WTC11 (cell line): ENCODE measurements at places on chromosomes 12 and 14. TPM values are rescaled to one million over a fixed set of nuclear protein-coding genes. Genes with fewer than 3 reads are reported as not detected.

Gene OR4E2
- not detected in 3 replicates for total RNA-seq

Gene ZFYVE26
- 18.8 to 25.8 TPM (median 20.9 TPM) in 3 replicates for total RNA-seq

Gene GALNT16
- 3.0 to 4.5 TPM (median 3.8 TPM) in 3 replicates for total RNA-seq

Gene GPR137C
- total RNA-seq, result 2.7 to 4.1 TPM (median 4.0 TPM) in 3 replicates

Gene OR6C70
- total RNA-seq, result not detected in 3 replicates

Gene PTPN21
- 7.5 to 9.4 TPM (median 9.1 TPM) in 3 replicates for total RNA-seq

Gene RFX4
- total RNA-seq, result 0.14 to 0.26 TPM in 2 of 3 replicates, not detected in the other

Gene LRRK2
- total RNA-seq, result 0.23 to 0.46 TPM (median 0.46 TPM) in 3 replicates

Gene OR4Q3
- total RNA-seq, result not detected in 3 replicates

Gene GMFB
- total RNA-seq, result 56.4 to 63.7 TPM (median 58.0 TPM) in 3 replicates

- DNase-seq, result no peak
Measured at GRCh38 chr14:58108717-58109116, 43.3 kb downstream of the ARMH4 start.

DNA sequence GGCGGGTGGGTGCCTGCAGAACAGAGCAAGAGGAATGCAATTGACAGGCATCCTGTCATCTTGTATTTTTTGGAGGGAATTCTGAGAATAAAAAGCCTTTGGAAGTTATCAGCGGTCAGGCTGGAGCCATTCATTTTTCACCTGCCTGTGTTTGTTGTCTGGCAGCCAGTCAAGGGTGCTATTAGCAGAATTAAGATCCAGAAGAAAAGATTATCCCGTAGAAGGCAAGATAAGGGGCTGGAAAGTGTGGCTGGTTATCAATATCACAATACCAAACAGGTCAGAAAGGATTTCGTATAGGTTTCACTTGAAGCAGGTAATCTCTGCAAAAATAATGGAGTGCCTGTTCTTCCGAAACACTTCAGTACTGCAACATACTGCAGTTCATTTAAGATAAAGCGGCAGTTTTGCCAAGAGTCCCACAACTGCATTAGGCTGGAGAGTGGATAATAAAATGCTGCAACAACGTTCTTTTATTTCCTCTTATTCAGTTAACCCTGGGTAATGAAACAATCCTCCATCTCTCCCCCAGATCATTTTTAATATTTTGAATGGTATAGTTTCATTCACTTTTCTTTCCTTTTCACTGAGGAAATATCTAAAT, 171.2 kb upstream of the CDKN3 start:
- DNase-seq, result no peak

DNA sequence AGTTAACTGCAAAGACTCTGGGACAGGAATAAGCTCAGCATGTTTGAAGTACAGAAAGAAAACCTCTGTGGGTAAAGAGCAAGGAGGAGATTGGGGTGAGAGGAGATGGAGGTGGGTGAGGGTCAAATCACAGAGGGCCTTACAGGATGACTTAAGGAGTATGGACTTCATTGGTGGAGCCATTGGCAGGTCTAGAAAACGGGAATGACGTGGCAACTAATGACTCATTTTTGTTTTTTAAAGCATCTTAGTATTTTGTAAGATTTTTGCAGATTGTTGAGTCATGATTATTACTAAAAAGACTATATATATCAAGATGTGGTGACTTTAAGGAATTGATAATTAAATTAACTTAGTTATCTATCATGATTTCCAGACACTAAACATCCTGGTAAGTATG, 18.5 kb downstream of the UTP20 start:
- no peak for DNase-seq

DNA sequence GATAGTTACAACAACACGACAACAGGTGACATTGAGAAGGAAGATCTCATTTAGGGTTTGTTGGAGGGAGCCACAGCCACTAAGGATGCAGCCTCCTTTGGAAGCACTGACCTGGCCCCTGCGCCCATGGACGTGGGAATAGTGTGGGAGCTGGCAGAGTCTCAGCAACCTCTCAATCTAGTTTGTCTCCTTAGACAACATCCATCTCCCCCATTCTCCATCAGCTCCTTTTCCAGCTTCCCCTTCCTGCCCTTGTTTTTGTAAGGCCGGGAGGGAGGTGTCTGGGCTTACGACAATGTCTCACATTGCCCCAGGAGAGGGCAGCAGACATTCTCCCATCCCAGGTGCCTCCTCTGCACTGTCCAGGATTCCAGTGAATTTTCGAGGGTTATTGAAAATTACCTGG, 170.2 kb upstream of the PZP start:
- DNase-seq, result peak; percentile 41

DNA sequence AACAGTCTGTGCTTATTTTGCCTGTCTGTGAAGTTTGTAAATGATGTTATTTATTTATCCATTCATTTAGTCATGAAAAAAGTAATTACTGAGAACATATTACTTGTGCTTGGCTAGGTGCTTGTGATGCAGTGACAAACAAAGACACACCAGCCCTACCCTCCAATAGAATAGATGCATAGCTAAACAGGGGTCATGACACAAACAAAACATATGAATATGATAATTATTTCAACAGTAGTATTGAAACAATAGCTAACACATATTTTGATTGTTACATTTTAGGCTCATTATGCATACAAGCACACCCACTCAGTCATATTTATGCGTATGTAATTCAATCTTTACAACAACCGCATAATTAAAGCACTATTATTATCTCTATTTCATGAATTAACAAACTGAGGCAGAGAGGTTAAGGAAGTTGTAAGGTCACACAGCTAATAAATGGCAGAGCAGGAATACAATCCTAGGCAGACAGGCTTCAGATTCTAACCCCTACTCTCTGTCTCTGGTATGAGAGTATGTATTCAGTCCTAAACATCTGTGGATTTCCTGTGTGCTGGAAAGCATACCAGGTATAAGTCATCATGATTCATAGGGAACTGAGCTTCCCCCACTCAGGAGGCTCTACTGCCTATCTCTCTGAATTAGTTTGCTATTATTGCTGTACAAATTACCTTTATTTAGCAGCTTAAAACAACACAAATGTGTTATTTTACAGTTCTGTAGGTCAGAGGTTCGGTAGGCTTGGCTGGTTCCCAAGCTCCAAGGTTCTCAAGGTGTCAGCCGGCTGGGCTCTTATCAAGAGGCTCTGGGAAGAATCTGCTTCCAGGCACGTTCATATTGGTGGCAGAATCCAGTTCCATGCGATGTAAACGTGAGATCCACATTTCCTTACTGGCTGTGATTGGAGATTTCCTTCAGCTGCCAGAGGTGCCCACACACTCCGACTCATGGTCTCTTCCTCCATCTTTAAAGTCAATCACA, 509.4 kb downstream of the GALC start:
- no peak for DNase-seq

DNA sequence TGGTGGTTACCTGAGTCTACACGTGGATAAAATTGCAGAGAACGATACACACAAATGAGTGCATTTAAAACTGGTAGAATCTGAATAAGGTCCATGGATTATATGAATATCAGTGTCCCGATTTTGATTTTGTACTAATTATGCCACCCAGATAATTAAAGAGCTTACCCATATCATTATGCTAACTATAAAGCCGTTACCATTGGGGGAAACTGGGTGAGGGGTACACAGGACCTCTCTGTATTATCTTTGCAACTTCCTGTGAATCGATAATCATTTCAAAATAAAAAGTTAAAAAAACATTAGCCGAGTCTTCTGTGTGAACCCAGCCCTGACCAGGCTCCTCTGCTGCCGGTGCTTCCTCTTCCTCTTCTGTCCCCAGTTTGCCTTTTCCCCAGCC, 107.1 kb downstream of the SMOC1 start:
- DNase-seq, result no peak

DNA sequence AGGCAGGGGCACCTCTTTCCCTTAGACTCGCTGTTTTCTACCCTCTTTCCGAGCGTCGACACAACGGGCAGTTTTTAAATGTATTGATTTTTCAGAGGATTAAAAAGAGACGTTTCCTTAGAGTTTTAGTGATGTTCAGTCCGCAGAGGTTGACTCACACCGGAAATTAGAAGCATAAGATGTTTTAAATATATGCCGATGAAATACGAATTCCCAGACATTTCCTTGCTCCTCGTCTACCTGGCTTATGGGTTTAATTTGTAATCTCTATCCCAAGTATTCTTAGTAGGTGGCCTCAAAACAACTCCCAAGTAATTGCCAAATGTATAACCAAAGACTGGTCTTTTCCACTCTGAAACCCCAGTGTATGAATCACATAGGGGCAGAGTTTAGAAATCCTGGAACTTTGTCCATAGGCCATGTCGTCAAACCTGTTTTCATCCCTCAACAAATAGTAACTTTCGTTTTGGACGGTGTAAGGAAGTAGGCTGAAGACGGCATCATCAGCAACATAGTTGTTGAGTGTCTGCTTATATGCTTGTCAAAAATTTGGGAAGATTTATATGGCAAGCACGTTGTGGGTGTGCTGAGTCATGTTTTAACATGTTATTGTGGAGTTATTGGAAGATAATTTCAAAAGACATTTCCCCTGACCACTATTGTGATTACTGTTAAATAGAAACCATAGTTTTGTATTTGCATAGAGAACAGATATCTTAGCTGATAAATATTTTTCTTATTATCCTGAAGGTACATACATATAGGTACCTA, 824 bp downstream of the TBK1 start:
- DNase-seq, result no peak

GRCh38 chr14:41062826-41063225, 543.9 kb upstream of the LRFN5 start:
- no peak for DNase-seq

DNA sequence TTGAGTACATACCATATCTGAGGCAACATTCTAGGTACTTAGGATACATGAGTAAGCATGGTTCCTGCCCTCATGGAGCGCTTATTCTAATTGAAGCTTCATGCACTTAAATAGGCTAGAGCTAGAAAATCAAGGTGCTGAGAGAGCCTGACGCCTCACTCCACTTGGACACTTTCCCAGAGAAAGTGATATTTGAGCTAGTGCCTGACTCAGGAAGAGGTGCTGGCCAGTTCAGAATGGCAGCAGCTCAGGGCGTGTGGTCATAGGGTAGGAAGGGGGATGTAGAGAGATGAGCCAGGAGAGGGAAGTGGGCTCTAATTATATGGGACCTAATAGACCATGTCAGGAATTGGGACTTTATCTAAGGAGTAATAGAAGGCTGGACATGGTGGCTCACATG, 33.3 kb downstream of the TULP3 start:
- DNase-seq, result no peak

GRCh38 chr14:103099081-103099732, 4.7 kb downstream of the EXOC3L4 start:
- peak; percentile 16 for DNase-seq

DNA sequence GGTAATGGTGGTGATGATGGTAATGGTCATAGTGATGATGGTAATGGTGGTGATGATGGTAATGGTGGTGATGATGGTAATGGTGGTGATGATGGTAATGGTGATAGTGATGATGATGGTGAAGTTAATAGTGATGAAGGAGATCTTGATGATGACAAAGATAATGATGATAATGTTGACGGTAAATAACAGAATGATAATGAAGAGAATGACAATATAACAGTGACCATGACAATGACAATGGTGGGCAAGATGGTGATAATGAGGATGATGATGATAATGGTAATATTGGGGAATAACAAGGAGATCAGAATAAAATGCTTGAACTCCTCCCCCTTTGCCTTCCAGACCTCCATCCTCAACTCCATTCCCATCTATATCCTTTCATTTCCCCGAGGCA, 233.3 kb upstream of the SFSWAP start:
- DNase-seq, result no peak

GRCh38 chr14:65237941-65238340, 135.6 kb upstream of the MAX start:
- no peak for DNase-seq

- DNase-seq, result no peak
Measured at GRCh38 chr12:54068418-54069070, 14.9 kb downstream of the HOXC4 start.

- DNase-seq, result no peak
Measured at GRCh38 chr14:38201137-38201828, 6.4 kb upstream of the SSTR1 start.

- no peak for DNase-seq
Measured at GRCh38 chr14:71620401-71620800, 311.8 kb upstream of the RGS6 start.

DNA sequence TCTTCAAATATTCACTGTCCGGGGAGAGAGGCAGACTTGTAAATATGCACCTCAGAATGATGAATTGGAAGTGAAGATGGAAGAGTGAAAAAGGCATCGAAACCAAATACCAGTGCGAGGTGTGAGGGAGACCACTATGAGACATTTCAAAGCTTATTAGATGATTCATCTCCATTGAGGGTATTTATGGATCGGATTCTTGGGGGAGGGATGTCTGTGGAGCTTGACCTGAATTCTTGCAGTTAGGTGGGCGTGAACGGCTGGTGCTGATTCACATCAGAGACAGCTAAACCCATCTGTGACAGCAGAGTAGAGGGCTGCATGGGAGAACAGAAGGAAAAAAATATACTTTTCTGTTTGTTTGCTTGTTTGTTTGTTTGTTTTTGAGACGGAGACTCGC, 677.2 kb downstream of the AACS start:
- no peak for DNase-seq

DNA sequence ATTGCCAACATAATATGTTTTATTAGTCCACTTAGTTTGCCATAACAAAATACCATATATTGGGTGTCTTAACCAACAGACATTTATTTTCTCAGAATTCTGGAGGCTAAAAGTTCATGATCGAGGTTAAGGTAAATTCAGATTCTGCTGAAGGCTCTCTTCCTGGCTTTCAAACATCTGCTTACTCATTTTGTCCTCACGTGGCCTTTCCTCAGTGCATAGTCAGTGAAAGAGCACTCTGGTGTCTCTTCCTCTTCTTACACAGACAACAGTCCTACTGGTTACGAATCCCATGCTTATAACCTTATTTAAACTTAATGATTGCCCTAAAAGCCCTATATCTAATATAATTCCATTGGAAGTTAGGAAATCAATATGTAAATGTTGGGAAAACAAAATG, 479.7 kb downstream of the FSCB start:
- DNase-seq, result no peak
